ENCODE measurements at places on chromosomes 11 and 22.

DNA sequence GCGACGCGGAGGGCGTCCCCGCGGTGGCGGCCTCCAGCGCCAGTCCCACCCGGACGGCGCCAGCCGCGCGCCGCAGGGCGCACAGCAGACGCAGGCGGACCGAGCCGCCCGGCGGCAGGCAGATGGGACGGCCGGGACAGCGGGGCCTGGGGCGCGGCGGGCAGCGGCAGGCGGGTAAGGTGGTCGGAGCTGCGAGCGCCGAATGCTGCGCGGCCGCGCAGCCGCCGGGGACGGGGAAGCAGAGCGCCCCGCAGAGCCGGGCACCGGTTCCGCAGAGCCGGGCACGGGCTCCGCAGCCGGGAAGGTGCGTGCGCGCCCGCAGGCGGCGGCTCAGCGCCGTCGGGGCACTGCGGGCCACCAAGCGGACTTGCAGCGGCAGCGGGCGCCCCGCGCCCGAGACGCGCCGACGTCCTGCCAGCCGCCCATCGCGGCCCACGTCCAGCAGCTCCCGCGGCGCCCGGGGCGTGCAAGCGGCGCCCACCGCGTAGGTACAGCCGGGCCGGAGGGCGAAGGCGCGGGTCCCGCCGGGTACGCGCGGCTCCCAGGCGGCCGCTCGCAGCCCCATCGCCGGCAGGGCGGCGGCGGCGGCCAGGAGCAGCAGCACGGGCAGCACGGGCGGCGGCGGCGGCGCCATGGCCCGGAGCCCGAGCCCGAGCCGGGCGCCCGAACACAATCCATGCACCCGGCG is 739 bp downstream of the CELSR1 start:
- DNase-seq: peak; percentile 71

DNA sequence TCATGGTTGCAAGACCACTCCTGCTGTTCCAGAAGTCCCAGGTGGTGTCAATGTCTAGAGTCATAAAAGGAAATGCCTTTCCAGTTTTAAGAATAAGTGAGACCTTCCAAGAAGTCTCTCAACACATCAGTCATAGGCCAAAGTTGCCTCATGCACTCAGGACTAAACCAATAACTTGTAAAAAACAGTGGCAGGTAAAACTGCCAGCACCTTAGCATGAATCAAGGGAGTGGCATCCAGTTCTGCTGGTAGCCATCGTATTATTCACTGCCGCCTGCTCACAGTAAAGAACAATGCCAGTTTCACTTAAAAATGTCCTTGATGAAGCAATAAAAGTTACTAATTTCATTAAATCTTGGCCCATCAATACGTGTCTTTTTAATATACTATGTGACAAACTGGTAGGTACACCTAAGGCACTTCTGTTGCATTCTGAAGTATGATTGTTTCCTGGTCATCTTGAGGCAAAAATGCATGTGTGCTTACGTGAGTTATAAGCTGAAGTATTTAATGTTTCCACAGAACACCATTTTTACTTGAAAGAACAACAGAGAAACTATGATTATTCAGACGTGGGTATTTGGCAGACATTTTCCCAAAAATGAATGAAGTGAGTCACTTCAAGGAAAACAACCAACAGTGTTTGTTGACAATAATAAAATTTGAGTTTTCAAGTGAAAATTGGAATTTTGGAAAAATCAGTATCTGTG is 125.2 kb upstream of the SNX19 start:
- DNase-seq: no peak

GRCh38 chr11:119687373-119688046 is 41.5 kb downstream of the NECTIN1 start:
- DNase-seq: no peak

DNA sequence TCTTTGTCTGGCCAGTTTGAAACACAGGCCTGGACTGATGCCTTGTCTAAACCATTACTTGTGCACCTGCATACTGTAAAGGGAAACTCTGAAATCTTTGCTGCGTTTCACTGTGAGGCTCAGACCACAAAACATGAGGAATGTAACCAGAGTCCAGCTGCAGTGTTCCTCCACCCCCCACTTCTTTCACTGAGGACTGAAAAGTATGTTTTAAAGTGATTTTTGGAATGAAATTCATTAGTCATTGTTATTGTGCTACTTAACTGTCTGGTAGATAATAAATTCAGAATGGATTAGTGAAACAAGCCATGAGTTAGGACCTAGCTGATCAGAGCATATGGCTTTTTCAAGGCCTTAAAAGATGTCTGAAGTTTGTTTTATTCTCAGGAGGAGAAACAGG is 181.2 kb downstream of the WNT11 start:
- DNase-seq: no peak

- no peak for DNase-seq
Observed at GRCh38 chr22:27507935-27508526, 293.5 kb downstream of the MN1 start.

DNA sequence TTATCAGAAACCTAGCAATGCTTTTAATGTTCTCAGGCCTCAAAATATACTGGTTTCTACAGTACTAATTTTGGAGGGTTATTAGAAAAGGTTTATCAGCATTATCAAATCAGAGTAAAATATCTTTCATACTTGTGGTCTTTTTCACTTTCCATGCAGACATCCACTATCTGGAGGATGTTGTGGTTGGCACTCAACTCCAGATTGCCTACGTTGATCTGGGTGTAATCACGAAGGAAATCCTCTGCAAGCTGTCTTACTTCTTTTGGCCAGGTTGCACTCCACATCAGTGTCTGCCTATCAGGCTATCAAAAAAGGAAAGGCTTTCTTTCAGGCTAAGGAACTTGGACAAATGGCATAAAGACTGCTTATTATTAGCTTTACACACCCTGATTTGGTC is 11.6 kb downstream of the DDX17 start:
- DNase-seq: no peak

GRCh38 chr11:65456418-65456817 is 33.8 kb downstream of the NEAT1 start:
- no peak for DNase-seq

- DNase-seq: peak; percentile 65
Observed at GRCh38 chr11:45580399-45580798, 85.0 kb downstream of the CHST1 start.

GRCh38 chr22:12601870-12602779 is 2925.9 kb upstream of the OR11H1 start:
- no peak for DNase-seq

DNA sequence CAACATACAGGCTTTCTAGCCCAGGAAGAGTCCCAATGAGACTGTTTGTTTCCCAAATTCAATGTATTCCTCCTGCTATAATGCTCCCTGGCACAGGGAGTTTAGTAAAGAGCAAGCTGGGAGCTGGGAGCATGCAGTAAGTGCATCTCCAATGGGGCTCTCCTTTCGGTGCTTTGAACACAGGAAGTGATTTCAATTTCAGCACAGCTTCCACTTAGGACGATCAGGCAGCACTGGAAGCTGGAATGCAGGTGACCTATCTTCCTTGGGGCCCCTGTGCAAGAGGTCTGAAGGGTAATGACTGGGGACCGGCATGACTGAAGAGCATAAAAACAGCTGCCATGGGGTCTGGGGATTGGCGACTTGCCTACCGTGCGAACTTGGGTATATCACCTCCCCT is 76.0 kb downstream of the LARGE1 start:
- no peak for DNase-seq

GRCh38 chr11:67641338-67642172 is 2.0 kb upstream of the TBX10 start:
- no peak for DNase-seq

DNA sequence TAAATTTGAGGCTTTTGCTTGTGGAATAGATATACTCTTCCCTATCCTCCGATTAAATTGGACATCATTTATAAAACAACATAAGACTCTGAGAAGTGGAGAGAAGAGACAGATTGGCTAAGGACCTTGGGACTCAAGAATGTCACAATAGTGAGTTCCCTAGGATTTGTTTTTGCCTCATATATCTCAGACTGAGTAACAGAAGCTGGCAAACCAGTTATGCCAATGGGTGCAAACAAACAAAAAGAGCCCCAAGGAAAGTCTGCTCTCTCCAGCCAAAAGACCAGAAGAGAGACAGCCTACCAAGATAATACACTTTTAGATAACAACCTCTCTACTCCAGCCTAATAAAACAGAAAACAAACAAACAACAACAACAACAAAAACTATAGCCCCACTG is 28.9 kb downstream of the DEUP1 start:
- DNase-seq: no peak

DNA sequence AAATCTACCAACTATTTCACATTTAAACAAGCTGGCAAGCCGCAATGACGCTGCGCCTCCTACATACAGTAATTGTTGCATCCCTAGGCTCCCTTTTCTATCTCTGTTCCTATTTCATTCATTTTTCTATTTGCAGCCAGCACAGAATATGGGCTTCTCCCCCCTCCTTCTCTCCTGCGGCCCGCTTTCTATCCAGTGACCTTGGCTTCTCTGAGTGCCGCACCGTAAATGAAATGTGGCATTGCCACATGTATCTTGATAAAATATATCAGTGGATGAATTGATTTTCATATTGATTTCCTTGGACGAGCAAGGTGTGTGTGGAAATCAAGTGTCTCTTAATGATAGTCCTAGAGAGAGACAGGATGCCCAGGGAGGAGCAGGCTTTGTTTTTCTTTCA is 70.2 kb downstream of the ZBTB16 start:
- no peak for DNase-seq

GRCh38 chr11:45087086-45087899 is 59.1 kb upstream of the PRDM11 start:
- no peak for DNase-seq

- no peak for DNase-seq
Observed at GRCh38 chr22:48757985-48758561, 1069.6 kb downstream of the BRD1 start.

DNA sequence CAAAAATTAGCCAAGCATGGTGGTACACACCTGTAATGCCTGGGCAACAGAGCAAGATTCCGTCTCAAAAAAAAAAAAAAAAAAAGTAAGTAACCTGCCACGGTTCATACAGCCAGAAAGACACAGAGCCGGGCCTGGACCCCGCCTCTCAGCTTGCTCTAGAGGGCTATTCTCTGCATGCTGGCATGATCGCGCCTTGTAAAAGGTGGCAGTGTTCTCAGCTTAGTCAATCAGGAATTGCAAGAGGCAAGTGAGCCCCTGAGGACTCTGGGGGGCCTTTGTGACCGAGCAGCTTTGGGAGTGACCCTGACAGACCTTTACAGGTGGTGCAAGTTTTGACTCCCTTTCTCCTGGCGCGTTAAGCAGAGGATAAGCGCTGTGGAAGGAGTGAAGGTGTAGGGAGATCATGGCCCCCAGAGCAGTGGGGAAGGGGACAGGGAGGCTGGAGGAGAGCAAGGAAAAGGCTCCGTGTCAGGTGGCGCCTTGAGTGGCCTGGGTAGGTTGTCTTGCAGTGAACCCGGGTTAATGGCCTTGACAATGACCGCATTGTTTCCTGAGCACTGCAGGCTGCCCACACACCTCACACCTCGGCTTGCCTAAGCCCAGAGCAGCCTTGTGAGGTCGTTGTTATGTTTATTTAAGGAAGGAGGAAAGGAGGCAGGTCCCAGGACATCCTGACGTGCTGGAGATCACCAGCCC is 48.9 kb downstream of the CDPF1 start:
- DNase-seq: peak; percentile 14

DNA sequence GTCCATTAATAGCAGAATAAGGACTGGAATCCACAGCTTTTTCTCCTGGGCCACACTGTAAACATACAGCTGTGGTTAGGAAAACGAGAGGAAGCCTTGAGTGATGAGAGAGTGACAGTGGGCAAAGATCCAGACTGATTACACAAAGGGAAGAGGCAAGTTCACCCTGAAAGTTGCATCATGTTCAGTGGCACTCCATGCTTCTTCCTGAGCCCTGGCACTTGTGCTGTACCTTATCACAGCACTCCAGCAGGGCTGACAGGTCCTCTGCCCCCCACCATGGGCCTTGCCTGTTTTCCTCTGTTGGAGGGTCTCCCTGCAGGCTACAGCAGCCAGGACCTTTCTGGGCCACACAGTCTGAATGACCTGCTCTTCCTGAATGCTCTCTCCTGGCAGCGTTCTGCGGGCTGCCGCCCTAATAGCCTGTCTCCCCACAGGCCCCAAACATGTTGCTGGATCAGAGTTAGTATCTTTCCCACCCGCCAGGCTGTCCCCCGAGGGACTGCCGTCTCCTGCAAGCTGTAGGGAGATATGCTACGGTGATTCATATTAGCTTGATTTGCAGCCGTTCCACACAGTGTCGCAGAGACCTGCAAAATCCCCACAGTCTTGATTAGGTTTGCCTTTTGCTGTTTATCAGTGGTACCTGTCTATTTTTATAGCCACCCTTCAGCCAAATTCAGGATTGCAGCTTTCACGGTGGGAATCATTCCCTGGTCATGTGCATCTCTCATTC is 60.2 kb downstream of the NTM start:
- DNase-seq: no peak

DNA sequence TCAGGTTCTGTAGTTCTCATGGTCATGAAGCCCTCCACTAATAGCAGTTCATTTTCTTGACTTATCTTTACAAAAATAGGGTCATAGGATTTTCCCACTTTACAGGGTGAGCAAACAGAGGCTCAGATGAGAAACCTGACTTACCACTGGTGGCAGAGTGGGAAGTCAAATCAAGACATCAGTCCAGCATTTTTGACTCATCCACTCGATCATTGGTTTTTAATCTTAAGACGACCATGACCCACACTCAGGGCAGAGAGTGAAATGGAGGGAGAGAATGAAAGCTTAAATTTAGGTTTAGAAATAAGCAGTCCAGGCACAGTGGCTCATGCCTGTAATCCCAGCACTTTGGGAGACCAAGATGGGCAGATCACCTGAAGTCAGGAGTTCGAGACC is 42.1 kb downstream of the RTL6 start:
- DNase-seq: no peak

DNA sequence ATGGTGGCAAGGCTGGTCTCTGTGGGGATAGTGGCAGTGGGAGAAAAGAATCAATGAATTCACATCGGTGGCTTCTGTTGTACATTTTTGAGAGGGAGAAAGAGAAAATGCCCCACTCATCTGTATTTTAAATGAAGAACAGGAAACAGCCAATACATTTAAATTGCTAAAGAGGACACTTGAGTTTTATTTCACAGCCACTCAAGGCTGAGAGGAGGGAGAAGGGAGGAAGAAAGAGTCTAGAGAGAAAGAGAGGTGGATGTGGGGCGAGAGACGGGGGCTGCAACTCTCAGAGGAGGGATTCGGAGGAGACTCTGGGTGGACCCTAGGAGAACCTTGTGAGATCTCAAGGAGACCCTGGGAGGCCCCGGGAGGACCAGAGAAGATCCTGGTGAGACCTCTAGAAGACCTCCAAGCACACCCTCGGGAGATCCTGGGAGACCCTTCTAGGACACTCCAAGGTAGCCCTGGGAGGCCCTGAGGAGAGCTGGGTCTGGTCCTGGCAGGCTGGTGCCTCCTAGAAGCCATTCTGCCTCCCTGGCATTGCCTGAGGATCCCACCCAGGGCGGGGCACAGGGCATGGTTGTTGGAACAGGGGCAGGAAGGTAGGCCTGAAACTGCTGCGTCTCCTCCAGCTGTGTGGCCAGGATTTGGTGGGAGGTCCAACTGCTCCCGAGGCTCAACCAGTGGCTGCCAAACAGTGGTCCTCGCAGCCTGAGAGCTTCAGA is 91.0 kb upstream of the SHISAL1 start:
- DNase-seq: no peak

Data from neural progenitor cell (in vitro differentiated cells).